Natural killer cell treated with Interleukin-12 subunit alpha and Interleukin-12 subunit beta and Interleukin-15 and Interleukin-18, amount 100 ng/mL, for 72 hours (primary cell): ENCODE measurements at places on chromosomes 7 and 10. TPM values are rescaled to one million over a fixed set of nuclear protein-coding genes. Genes with fewer than 3 reads are reported as not detected.

- H3K27me3 ChIP-seq = peaks cover 19% of the 10 kb centered on the region
- no peak overlapping the region for H3K27ac ChIP-seq
- H3K4me3 ChIP-seq = no peak overlapping the region
- no peak for DNase-seq
Measured at GRCh38 chr7:116572036-116572435, 47.2 kb downstream of the CAV1 start.

- DNase-seq = no peak
- no peaks in the 10 kb centered on the region for H3K36me3 ChIP-seq
- H3K4me3 ChIP-seq = no peak overlapping the region
- peaks cover 16% of the 10 kb centered on the region for H3K4me1 ChIP-seq
- no peaks in the 10 kb centered on the region for H3K27me3 ChIP-seq
Measured at GRCh38 chr10:12690525-12691126, 310.9 kb downstream of the CCDC3 start.

Gene AGFG2
- 45.2 TPM for total RNA-seq

DNA sequence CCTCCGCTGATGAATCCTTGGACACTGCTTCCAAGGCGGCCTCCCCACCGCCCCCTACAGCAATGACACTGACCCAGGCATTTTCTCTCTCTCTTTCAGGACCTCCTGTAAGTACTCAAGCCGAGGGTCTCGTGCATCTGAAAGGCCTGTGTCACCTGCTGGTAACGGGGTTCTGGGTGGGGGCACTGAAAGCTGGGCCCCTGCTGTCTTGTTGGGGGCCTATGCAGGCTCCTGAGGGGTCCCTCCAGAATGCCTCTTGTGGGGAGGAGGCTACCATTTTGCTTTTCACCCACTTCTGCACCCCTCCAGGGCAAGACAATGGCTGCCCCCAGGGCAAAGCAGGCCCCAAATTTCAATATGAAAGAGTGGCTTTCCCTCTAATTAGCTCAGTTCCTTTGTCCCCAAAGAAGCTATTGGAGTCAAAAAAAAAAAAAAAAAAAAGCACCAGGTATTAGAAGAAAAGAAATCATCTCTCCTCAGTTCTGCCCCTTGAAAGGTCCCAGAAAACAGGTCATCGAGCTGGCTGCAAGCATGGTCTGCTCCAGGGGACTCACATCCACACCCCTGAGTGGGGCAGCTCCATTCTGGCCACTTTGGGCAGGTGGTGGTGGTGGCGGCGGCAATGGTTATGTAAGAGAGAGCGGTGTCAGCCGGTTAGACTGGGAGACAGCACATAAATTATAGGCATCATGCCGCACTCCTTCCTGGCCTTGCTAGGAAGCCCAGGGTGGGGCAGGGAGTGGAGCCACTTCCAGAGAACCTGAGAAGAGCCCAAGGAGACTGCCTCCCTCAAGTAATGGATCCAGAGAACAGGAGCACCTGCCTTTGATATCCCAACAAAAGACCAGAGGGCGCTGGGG, 66.2 kb downstream of the COL13A1 start:
- no peak overlapping the region for H3K27ac ChIP-seq
- no peaks in the 10 kb centered on the region for H3K36me3 ChIP-seq
- no peaks in the 10 kb centered on the region for H3K4me1 ChIP-seq
- no peak for DNase-seq
- no peaks in the 10 kb centered on the region for H3K27me3 ChIP-seq

Gene GARIN1A
- total RNA-seq = 4.3 TPM
